ENCODE measurements at places on chromosomes 4 and X. TPM values are rescaled to one million over a fixed set of nuclear protein-coding genes. Genes with fewer than 3 reads are reported as not detected.

The UNC5C gene
- total RNA-seq: not detected

The KIF4A gene
- 0.53 TPM for total RNA-seq

The HAND2 gene
- not detected for total RNA-seq

DNA sequence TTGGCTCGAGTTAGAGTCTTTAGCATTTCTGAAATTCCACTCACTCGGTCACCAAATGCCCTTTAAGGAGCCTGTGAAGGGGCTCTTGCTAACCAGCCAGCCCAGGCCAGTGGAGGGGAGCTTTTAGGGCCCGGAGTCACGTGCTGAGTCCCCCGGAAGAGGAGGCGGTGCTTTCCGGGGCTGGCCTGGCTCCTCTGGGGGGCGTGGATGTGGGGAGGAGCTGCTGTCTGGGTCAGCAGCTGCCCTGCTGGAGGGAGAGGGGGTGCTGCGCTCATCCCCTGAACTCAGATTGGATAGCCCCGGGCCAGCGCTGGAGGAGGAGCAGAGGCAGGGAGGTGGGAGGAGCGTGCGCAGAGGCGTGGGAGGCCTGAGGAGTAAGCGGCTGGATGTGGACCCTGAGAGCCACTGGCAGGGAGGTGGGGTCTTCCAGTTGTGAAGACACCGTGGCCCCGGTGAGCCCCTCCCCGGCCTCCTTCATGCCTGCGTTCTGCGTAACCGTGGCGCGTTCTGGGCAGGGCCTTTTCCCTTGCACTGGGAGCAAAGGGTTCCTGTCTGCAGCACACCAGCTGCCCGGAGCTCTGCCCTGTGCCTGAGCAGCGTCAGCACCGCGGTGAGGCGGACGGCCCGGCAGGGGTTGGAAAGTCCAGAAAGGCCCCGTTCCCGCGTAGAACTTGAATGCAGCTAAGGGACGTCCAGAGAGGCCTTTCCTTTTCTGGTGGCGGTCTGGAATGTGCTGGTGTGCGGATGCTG lies 19.7 kb downstream of the MAEA start:
- H3K4me1 ChIP-seq: peaks cover 40% of the 10 kb centered on the region
- H3K27ac ChIP-seq: peak overlapping the region; percentile 55
- no peaks in the 10 kb centered on the region for H3K27me3 ChIP-seq
- H3K36me3 ChIP-seq: peaks cover 18% of the 10 kb centered on the region

- H3K27me3 ChIP-seq: peaks cover 11% of the 10 kb centered on the region
- DNase-seq: no peak
- no peak overlapping the region for H3K27ac ChIP-seq
- H3K4me3 ChIP-seq: no peak overlapping the region
These were observed 4.9 kb downstream of the EREG start for GRCh38 chr4:74369855-74370254.

GRCh38 chr4:789571-790465 lies 36.1 kb downstream of the CPLX1 start:
- no peak for DNase-seq
- H3K4me3 ChIP-seq: no peak overlapping the region
- no peaks in the 10 kb centered on the region for H3K36me3 ChIP-seq
- peaks cover 18% of the 10 kb centered on the region for H3K4me1 ChIP-seq

The NPNT gene
- total RNA-seq: not detected

DNA sequence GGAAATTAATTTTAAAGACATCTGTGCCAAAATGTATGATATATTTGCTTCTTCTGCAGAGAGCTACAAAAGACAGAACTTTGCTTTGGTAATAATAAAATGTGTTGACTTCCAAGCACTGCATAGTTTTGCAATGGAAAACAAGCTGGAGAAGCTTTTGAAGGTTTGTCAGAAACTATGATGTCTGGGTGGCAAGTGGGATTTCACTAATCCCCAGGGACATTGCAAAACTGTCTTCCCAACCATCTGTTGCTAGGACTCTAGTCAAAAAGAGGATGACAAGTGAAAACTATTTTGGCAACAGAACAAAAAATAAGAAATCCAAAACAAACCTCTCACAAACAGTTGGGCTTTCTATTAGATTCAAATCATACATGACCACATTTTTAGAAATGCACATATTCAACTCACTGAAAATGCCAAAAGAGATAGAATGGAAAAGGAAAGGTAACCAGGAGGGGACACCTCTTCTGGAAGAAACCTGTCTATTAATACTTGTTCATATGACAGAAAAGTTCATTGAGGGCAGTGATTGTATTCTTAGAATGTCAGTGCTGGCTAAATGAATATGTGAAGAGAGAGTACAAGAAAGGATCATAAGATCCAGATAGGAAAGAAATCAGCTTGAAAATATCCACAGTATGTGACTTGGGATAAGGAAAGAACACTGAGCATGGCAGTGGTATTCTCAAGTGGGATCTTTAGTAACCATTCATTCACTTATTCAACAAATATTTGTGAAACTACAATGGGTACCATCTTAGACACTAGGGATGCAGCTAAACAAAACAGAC lies 228.0 kb downstream of the RASL11B start:
- no peak overlapping the region for H3K27ac ChIP-seq
- no peaks in the 10 kb centered on the region for H3K4me1 ChIP-seq
- no peak for DNase-seq
- no peaks in the 10 kb centered on the region for H3K36me3 ChIP-seq
- H3K4me3 ChIP-seq: no peak overlapping the region

DNA sequence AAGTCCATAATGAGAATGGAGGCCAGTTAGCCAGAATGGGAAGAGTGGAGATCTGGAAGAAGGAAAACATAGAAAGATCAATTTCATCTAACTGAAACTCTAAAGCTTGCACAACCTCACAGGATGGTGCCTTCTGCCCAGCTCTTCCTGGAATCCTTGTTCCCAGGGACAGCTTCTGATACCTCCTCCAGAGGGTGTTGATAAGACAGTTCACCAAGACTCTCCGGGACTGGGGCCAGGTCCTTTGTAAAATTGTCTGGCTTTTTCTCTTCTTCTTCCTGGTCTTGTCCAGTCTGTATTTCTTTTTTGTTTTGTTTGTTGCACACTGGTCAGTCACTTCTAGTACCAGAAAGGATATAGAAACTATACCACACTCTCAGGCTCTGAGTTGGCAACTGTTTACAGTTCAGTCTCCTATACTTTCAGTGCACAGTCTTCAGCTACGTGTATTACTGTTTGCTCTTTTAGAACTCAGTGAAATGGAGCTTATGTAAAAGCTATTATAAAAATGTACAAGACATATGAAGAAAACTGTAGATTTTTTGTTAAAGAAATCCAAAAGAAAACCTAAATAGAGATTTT lies 142.8 kb upstream of the RPL34 start:
- no peak overlapping the region for H3K4me3 ChIP-seq
- H3K4me1 ChIP-seq: peaks cover 8% of the 10 kb centered on the region
- DNase-seq: no peak
- H3K36me3 ChIP-seq: no peaks in the 10 kb centered on the region

DNA sequence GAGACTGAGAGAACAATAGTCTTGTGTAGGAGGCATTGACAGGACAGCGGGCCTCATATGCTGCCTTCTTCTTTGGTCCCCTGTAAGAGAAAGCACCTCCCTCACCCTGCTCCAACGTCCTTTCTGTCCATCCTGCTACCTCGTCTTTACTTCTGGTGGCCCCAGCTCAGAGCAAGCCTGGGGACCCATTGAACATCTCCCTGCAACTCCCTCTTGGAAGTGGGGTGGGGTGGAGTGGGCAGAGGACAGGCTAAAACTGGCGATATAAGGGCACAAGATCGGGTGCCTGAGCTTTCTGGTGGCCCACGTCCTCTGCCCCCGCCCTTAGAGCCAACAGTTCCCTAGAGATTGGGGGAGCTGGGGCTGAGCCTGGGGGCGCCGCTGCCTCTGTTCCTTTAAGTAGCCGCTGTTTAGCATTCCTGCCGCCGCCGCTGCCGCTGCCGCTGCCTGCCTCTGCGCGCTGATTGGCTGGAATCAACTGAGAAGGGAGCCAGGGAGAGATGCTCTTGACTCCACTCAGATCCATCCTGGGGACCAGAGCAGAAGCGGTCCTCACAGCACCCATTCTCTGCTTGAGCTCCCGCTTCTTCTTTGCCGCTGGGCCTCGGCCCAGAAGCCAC lies at the start of gene DLG3:
Gene DLG3, plus strand, starts transcription at position 510 of the 620 bp plus-strand sequence. CDS start 367 bp downstream, outside the sequence.
- H3K27ac ChIP-seq: no peak within 1 kb of the TSS
- no peak within 1 kb of the TSS for H3K4me3 ChIP-seq
- H3K36me3 ChIP-seq: no peaks in the 10 kb centered on the region
- peaks cover 12% of the 10 kb centered on the region for H3K4me1 ChIP-seq
- no peak for DNase-seq

DNA sequence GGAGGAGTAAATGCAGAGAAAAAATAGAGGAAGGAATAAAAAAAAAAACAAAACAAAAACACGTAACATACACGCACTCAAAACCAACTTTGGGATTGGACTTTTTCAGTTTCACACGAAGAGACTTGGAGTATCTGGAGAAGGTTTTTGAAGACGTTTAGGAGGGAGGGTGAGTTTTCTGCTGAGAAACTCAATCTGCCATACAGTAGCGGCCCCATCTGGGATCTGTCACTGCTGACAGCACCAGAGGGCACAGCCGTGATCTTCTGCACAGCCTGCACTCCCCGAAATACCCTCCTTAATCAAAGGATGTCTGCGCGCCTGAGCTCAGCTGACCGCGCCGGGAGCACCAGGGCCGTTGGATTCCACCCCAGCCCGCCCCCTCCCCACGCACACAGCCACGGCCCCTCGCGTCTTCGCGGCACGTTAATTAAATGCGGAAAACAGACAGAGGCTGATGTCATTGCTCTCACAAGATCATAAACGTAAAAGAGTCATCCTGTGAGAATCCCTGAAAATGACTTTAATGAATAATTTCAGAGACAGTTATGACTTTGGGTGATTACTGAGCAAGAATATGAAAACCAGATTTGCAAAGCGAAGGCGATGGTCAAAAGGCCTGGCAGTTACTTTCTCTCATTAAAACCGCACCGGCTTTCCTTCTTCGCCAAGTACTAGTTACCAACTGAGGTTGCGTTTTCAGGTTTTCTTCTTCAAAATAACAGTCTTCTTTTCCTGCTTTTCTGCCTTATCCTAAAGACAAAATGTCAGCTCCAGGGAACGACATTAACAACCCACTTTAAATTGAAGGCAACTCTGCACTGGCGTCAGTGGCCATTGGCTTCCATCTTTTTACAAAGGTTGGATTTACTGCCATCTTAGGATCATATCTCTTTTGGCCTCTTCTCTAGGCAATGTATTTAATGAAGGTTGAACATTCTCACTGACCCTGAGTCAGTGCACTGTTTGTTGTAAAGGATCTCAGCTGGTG lies 10.6 kb downstream of the HAND2 start:
- DNase-seq: peak; percentile 15
- H3K36me3 ChIP-seq: no peaks in the 10 kb centered on the region
- H3K4me3 ChIP-seq: no peak overlapping the region
- peaks cover 20% of the 10 kb centered on the region for H3K4me1 ChIP-seq

The USP51 gene
- total RNA-seq: 0.50 TPM

DNA sequence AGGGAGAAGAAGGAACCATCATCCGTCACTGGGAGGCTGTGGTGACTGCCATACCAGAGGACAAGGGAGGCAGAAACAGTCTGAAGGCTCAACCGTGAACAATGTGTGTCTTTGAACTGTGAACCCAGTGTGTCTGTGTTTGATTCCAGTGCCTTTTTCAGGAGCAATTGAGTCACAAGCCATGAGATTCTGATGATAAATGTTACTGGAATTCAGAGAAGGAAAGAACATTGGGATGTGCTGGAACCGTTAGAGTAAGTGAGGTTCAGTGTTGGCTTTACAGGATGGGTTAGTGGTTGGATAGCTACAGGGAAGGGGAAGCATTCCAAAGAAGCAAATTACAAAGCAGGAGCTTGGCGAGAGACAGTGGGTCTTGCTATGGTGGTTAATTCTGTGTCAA lies 464.4 kb downstream of the TRIML1 start:
- H3K4me1 ChIP-seq: no peaks in the 10 kb centered on the region
- no peaks in the 10 kb centered on the region for H3K27me3 ChIP-seq
- no peaks in the 10 kb centered on the region for H3K36me3 ChIP-seq
- no peak overlapping the region for H3K4me3 ChIP-seq

GRCh38 chrX:71098302-71098701 lies 2.7 kb downstream of the FOXO4 start:
- H3K4me3 ChIP-seq: no peak overlapping the region
- H3K27ac ChIP-seq: no peak overlapping the region
- peaks cover 2% of the 10 kb centered on the region for H3K36me3 ChIP-seq
- DNase-seq: peak; percentile 69
- peaks cover 61% of the 10 kb centered on the region for H3K4me1 ChIP-seq

The PDGFRA gene
- total RNA-seq: not detected

The NDNF gene
- not detected for total RNA-seq

The CFAP99 gene
- total RNA-seq: not detected

The RPL9 gene
- 1,179 TPM for total RNA-seq

DNA sequence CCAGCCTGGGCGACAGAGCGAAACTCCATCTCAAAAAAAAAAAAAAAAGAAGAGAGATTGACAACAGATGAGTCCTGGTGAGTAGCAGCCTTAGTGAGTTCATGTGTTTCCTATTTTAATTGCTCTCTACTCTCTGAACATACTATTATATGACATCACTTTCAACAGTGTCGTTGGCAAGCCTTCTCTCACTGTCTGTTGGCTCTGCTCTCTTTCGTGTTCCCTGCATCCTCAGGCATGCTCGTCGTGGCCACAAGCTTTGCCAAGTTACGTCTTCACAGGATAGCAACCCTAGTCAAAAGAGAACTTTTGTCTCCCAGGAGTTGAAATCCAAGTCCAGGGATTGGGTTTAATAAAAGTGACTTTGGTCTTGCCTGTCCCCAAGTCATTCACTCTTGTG lies 117.1 kb upstream of the EGFL6 start:
- H3K4me1 ChIP-seq: no peaks in the 10 kb centered on the region
- H3K27me3 ChIP-seq: no peaks in the 10 kb centered on the region
- no peaks in the 10 kb centered on the region for H3K36me3 ChIP-seq
- no peak overlapping the region for H3K4me3 ChIP-seq
- no peak overlapping the region for H3K27ac ChIP-seq
- no peak for DNase-seq

DNA sequence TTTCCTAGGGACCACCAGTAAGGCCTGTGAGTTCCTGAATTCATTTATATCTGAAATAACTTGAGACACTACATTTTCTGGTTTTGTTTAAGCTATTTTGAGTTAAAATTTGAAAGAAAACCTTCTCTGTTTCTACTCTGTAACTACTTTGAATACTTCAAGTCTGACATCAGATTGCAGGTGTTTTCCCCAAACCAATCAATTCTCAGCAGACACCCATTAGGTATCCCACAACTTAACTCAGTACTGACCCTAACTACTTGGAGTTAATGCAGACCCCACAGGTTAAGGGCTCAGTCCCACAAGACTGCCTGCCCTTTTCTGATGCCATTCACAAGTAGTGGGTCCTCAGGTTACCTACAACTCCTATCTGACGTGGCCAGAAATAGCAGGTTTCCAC lies 1100.0 kb upstream of the SLIT2 start:
- no peak for DNase-seq
- no peak overlapping the region for H3K4me3 ChIP-seq
- no peaks in the 10 kb centered on the region for H3K36me3 ChIP-seq
- H3K27ac ChIP-seq: no peak overlapping the region
- no peaks in the 10 kb centered on the region for H3K4me1 ChIP-seq

The BEX5 gene
- 0.75 TPM for total RNA-seq

GRCh38 chr4:146481246-146481645 lies 40.5 kb downstream of the SLC10A7 start:
- no peak overlapping the region for H3K27ac ChIP-seq
- H3K4me1 ChIP-seq: no peaks in the 10 kb centered on the region
- no peak overlapping the region for H3K4me3 ChIP-seq
- H3K36me3 ChIP-seq: no peaks in the 10 kb centered on the region

The CCNB3 gene
- 4.3 TPM for total RNA-seq

The MGARP gene
- 0.35 TPM for total RNA-seq

- H3K4me1 ChIP-seq: no peaks in the 10 kb centered on the region
- H3K4me3 ChIP-seq: no peak overlapping the region
- DNase-seq: no peak
- H3K27ac ChIP-seq: no peak overlapping the region
- H3K36me3 ChIP-seq: no peaks in the 10 kb centered on the region
- no peaks in the 10 kb centered on the region for H3K27me3 ChIP-seq
These were observed 863.6 kb downstream of the RPA4 start for GRCh38 chrX:97747346-97747745.

Measured in natural killer cell (primary cell).